ENCODE measurements at places on chromosomes 3 and 15.

DNA sequence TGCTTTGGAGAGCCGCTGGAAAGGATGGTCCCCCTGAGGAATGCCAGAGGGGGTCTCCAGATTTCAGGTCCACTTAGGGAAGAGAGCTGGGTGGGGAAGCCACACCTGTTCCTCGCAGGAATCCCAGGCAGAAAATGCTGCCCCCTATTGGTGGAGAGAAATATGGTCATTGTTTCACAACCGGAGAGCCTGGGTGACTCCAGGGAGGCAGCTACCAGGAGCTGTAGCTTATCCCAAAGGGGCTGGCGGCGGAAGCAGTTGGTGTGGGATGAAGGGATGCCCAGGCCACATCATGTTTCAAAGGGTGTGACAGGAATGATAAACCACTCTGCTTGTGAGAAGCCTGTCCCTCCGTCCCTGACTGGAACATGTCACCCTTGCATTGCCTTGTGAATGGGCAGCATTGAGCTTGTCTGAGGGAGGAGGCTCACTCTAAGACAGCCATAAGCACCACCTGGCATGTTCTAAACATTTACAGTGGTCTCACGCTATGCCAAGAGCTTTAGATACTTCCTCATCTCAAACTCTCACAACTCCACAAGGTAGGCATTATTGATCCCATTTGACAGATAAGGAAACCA, 34.5 kb downstream of the POMGNT2 start:
- DNase-seq = peak; percentile 34

GRCh38 chr15:68447209-68447608, 15.2 kb upstream of the ITGA11 start:
- no peak for DNase-seq

DNA sequence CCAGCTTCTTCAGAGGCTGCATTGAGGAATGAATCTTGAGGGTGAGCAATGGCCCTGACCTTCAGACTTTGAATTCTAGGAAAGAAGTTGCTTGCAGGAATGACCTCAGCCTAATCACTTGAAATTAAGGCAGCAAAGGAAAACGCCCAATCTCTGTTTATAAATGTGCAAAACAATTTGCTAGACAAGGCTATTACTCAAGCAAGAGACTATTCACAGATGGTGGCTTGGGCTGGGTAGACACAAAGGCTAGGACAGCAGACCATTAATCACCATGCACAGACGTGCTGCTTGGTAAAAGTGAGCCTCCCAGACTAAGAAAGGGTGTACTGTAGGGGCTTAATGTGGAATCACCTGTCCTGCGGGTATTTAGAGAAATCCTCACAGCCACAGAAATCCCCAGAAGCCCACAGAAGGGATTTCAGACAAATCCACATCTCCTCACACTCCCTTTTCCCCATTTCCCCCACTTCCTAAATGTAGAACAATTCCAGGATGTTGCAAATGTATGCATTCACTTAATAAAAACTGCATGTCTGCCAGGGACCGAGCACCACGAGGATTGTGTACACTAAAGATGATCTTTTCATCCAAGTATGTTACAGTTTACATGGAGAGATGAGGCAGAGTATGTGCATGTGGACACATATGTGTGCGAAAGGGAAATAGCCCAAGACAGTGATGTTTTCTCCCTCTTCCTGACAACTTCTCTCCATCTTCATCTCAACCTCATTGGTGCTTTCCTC, 259.5 kb downstream of the THSD4 start:
- DNase-seq = no peak

DNA sequence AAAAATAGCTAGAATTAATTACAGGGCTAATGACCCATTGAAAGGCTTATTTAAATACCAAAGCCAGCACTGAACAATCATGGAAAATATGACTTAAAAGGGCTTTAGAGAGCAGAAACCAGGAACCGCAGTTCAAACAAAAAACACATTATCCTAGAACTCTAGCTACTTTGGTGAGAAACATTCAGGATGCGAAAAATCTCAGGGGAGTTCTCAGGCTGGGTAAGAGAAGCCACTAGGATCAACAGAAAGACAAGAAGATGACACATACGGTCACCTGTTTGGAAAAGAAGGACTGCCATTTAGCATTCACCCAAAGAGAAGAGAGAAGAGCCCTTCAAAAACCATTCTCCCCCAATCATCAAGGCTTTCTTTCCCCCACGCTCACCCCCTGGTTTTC, 75.6 kb upstream of the ICE2 start:
- DNase-seq = no peak

- no peak for DNase-seq
Observed at GRCh38 chr15:71811036-71811736, 832 bp downstream of the NR2E3 start.

DNA sequence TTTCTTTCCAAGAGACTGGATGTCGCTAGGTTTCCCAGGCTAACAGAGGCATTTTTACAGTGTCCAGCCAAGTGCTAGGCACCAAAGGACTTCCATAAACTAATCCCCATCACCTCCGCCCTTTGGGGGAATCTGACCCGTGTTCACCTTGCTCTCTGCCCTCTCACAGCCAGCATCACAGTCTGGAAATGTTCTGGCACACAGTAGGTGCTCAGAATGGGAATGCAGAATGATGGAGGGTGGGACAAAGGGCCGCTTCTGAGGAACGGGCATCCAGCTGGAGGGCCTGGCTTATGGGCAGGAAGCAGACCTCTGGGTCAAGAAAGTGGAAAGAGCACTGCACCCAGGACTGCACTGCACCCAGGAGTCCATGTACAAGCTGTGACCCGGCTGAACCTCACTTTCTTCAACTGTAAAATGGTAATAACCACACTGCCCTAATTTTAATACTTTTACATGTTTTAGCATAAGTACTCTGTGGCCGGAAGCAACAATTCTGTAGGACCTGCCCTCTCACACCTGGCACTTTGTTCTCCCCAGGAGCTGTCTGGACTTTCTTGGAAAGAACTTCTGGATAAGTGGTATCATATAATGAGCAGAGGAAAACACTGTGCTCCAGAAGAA, 901 bp upstream of the NMB start:
- DNase-seq = no peak

- DNase-seq = no peak
Observed at GRCh38 chr15:29675791-29676301, 146.4 kb downstream of the TJP1 start.
